Fibroblast of skin of back (primary cell): ENCODE measurements at places on chromosomes 11 and 22.

DNA sequence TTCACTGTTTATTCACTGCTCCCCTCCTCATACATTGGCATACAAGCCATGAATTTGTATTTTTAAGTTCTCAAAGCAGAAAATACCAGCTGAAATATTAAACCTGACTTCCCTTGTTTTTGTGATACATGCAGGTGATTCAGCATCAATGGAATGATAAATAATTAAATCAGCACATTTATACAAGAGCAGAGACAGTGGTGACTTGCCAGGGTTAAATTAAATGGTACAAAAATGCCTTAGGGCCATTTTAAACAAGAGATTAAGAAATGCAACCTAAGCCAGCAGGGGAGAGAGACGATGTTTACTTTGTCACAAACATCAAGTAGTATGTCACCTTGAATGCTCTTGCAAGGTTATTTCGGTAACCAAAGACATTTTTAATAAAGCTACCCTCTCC, 95.9 kb upstream of the DDI1 start:
- no peak for DNase-seq

DNA sequence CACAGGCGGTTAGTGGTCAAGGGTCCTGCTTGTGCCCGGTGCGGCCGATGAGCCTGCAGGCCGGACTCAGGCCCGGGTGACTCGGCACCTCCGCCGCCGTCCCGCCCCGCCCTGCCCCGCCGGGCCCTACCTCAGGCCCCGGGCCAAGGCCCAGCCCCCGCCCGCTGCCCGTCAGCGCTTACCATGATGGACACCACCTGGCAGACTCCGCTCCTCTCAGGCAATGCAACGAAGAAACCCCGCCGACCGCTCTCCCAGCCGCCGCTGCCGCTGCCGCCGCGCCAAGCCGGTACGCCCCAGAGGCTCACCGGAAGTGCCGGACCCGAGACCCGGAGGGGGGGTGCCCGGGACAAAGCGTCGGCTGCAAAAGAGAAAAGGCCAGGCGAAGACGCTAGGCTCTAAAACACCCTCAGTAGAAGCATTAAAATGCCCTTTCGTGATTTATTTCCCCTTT, at the start of gene UFD1:
UFD1 (minus strand) TSS at position 293 of the 454 bp plus-strand sequence; CDS start at position 185, 108 bp downstream.
- DNase-seq: peak; percentile 77

DNA sequence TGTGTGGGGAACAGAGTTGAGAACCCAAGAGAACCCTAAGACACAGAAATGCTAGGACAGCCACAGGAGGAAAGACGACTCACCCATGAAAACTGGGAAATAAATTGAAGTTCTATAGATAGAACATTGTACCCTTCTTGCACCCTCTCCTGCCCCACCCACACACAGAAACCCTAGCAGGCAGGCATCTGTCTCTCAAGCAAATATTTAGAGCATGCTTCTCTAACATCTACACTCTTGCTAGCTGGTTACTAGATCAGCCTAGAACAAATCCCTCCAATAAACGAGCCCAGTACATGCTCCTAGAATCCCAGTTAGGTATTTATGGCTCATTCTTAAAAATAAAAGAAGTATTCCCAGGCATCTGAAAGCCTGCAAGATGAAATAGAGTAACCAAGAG, 32.1 kb upstream of the CLPB start:
- no peak for DNase-seq

GRCh38 chr22:24962835-24963234, 10.3 kb downstream of the KIAA1671 start:
- no peak for DNase-seq

DNA sequence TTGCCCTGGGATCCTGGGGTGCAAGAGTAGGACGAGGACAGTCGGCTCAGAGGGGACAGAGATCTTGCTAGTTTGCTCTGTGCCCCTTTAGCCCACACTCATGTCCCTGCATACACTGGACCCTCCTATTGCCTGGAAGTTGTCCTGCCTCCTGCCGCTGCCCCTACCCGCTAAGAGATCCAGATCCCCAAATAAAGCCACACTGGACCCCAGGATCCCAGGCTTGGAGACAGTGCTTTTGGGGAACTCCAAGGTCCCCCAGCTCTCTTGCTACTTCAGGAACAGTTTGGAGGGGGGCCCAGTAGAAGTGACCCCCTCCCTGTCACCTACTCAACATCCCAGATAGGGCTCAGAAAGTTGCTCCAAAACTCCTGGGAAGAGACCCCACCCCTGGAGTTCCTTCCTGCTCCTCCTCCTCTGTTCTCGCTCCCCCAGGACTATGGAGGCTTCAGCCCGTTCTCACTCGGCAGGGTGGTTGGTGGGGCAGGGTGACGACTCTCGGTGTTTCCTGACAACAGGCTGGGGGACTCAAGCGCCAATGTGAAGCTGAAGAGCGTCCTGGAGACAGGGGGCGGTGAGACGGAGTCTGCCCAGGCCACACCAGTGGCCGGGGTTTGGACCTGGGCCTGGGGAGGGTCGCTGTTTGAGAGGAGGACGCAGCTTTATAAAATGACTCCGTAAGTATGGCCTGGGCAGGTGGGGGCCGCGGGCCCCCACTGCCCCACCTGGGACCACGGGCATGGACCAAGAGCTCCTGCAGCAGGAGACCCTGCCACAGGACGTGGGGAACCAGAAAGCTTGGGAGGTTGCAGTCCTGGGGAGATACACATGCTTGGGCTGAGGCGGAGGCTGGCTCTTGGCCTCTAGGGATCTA, 19.2 kb upstream of the TUB start:
- DNase-seq: no peak

DNA sequence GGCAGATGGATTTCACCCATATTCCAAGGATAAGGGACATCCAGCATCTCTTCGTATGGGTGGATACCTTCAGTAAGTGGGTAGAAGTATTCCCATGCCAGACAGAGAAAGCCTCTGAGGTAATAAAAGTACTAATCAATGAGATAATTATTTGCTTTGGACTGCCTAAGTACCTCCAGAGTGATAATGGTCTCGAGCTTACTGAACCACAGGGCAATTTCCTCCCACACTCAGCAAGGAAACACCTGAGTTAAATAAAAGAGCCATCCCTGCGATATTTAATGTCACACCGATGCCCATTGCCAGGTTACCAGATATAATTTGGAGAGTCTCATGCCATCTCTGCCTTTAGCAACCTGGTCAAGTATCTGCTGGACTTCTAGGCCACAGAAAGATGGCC, 70.6 kb upstream of the MPEG1 start:
- no peak for DNase-seq

DNA sequence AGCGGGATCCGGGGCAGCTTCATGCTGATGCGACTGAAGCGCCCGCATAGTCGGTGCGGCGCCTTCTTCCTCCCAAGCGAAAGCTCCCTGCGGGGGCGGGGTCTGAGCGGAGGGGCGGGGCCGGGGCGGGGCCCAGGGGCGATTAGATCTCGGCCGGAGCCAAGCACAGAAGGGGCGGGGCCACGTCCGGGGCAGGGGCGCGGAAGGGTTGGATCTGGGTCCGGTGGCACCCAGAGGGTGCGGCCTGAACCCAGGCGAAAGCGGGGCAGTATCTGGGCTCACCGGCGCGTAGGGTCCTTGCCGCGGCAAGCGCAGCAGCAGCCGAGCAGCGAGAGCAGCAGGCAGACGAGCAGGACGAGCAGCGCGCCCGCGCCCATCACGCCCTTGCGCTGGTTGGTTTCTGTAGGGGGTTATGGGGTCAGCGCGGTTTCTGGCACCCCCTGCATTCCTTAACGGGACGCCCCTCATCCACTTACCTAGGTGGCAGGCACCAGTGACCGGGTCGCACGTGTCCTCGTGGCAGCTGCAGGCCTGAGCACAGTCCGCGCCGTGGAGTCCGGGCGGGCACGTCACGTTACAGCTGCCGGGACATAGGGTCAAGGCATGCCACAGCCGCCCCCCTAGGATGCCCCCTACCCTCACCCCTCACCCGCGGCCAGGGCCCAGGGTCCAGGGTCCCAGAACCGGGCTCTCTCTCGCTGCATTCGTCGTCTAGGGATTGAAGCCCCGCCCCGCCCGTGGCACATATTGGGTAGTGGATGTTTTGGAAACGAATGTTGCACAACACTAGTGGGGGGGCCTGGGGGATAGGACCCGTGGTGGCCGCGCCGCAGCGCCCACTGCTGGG, 8.1 kb downstream of the SCARF2 start:
- no peak for DNase-seq

- DNase-seq: no peak
These were observed 43.3 kb downstream of the PDGFD start for GRCh38 chr11:104120493-104121137.

DNA sequence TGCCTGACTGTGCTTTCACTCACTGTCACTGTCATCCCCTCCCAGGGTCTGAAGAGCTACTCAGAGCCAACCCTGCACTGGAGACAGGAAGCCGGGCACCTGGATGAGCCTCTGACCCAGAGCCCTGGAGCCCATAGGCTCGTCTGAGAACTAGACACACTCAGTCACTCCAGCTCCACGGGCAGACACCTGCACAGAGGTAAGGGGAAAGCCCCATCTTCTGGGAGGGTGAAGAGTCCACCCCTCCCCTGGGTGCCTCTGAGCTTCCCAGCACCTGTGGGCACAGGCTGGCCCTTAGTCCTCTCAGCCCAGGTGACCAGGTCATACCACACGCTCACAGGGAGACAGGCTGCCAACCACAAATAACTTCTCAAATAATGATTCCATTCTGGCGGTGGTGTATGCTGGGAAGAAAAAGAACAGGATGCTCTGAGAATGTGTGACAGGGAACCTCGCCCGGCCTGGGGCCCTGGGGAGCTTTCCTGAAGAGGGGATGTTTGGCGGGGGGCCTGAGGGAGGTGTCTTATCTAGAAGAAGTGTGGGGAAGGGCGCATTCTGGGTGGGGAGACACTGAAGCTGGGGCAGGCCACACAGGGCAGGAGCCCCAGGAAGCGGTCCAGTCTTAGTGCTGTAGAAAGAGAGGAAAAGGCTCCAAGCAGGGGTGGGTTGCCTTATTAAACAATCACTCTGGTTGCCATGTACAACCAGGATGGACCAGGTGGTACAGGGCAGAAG, 5.3 kb downstream of the CCDC157 start:
- DNase-seq: no peak

DNA sequence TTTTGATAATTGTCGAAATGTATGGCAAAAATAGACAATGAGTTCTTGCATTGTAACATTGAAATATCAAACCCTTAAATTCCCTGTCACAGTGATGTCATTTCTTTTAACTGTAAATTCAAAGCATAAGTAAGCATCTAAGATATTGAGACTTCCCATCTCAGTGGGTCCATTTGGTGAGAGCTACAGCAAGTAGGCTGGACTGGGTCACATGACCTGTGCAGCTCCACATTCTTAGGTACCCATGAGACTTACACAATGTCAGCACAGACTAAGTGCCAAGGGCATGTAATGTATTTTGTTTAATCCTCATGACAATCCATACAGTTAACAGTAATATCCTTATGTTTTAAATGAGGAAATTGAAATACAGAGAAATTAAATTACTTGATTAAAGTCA, 210.7 kb downstream of the NELL1 start:
- DNase-seq: no peak

DNA sequence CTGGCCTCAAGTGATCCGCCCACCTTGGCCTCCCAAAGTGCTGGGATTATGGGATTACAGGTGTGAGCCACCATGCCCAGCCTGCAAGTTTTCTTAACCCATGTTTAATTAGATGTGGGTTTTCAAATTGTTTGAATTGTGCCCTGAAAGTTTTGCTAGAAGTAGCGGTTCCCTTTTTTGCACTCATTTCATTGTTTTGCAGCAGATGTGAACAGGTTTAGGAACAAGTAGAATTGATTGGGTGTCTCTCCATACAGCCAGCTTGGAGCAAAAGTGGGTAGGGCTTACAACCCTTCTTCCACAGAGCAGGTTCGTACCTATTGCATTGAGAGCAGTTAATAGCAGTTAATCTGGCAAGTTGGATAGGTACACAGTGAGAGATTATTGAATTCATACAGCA, 16.1 kb downstream of the EWSR1 start:
- no peak for DNase-seq

GRCh38 chr11:131518305-131518838, 148.0 kb downstream of the NTM start:
- DNase-seq: peak; percentile 56

GRCh38 chr11:69053546-69054396, 5.0 kb downstream of the TPCN2 start:
- DNase-seq: no peak

- peak; percentile 69 for DNase-seq
These were observed 13.9 kb downstream of the OTUB1 start for GRCh38 chr11:64000026-64000739.

GRCh38 chr22:31951194-31952093, 7.1 kb downstream of the YWHAH start:
- no peak for DNase-seq

- peak; percentile 70 for DNase-seq
These were observed 31.0 kb upstream of the AMOTL1 start for GRCh38 chr11:94737171-94737611.

DNA sequence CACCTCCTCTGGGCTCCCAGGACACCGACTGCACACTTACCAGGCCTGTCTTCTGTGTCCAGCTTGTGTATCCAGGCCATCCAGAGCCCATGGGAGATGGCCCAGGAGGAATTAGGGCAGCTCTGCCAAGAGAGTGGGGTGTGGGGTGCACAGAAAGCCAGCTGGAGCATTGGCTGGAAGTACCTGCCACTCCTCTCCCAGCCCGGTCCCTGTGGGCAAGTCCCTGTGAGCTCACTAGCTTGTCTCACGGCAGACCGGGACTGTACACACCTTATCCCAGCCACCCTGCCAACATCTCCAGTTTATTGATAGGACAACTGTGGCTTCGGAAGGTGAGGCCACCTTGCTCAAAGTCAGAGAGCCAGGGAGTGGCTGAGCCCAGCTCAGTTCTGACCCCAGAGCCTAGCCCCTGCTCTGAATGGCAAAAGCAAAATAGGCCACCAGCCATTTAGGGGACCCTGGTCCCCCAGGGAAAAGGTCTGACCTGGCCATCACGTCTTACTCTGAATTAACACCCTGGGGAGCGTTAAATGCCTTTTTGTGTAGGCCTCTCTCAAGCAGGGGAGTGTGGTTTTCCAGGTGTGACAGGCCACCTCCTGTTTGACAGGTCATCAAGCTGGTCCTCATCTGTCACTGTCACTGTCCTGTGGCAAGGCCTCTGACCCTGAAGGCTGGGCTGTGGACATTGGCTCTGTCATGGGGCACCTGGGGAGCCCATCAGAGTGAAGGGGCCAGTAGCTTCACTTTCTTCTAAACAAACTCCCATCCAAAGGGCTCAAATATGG, 15.1 kb downstream of the UQCR10 start:
- DNase-seq: peak; percentile 18

- peak; percentile 88 for DNase-seq
These were observed 1.1 kb downstream of the JHY start for GRCh38 chr11:122883646-122883979.

- peak; percentile 85 for DNase-seq
These were observed 2.0 kb downstream of the FBLN1 start for GRCh38 chr22:45504373-45505341.

- peak; percentile 85 for DNase-seq
These were observed 96.4 kb upstream of the BIRC3 start for GRCh38 chr11:102220728-102221467.

- no peak for DNase-seq
These were observed 11.8 kb downstream of the NAP1L4 start for GRCh38 chr11:2980168-2980840.

GRCh38 chr11:32374261-32374711, 61.1 kb downstream of the WT1 start:
- DNase-seq: no peak

DNA sequence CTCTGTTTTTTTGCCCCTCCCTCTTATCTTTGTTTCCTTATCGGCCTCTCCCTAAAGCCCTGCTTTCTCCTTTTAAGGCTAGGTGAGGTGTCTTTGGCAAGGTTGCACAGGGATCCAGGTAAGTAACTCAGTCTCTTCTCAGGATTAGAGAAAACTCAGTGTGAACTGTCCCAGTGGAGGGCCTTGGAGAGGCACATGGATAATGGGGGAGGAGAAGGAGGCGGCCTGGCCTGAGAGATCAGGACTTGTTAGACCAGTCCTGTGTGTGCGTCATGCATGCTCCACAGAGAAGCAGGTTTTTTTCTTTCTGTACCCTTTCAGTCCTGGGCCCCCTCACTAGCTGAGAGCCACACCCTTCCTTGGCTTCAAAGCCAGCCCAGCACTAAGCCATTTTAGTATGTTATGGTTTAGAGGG, 19.9 kb downstream of the CTNND1 start:
- DNase-seq: no peak
